ENCODE measurements at places on chromosomes 12 and 14.

DNA sequence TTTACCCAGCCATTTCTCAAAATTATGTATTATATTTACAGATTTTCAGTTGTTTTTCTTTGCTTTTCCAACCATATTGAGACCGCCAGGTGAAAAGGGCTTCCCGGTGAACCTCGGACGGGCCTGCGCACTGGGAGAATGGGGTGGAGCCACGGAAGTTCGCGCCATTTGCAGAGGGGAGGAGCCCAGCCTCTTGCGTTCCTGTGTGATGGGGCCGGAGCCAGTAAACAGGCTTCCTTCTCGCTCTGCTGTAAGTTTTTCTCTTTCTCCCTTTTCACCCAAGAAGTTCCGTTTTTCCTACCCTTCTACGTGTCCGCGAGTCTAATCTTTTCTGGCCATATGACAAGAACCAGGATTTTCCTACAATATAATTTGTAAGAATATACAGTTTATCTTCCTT, 1108.8 kb upstream of the SEL1L start:
- peak; percentile 67 for DNase-seq

DNA sequence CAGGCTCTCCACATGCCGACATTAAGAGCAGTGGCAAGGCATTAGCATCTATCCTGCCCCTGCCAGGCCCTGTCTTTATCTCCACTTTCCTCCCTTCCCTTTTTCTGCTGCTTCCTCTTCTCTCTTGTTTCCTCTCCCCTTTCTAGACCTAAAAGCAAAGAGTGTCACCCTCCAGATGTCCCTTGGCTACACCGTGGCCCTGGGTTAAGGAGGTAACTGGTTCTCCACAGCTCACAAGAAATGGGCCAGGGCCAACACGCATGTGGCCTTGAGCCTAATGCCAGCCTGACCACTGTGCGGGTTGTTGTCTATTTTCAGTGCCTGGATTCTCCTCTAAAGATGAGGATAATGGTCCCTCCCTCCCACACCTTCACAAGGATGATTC, 41.7 kb upstream of the DDX11 start:
- DNase-seq: no peak

- no peak for DNase-seq
These were observed 130.2 kb downstream of the GCH1 start for GRCh38 chr14:54772451-54772881.

DNA sequence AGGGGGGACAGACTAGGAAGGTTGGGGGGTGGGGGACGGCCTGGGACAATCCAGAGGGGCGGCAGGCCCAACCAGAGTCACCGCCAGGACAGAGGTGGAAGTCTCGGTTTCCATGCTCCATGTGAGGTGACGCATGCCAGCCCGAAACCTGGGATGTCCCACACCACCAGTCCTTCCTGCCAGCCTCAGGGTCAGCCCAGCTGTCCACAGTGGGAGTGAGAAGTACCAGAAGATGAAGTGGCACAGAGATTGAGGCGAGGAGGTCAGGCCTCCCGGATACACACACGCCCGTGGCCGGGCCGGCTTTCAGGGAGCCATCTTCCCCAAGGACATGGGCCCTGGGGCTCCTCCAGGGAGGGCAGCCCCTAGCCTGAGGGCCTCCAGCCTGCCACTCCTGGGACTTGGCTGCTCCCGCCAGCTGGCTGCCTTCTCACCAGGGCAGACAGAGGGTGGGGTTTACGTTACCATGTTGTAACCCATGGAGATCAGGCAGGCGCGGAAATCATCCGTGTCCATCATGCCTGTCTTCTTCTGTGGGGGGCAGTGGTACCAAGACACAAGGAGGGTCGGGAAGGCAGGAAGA, 85.2 kb upstream of the ZFP36L1 start:
- DNase-seq: no peak

DNA sequence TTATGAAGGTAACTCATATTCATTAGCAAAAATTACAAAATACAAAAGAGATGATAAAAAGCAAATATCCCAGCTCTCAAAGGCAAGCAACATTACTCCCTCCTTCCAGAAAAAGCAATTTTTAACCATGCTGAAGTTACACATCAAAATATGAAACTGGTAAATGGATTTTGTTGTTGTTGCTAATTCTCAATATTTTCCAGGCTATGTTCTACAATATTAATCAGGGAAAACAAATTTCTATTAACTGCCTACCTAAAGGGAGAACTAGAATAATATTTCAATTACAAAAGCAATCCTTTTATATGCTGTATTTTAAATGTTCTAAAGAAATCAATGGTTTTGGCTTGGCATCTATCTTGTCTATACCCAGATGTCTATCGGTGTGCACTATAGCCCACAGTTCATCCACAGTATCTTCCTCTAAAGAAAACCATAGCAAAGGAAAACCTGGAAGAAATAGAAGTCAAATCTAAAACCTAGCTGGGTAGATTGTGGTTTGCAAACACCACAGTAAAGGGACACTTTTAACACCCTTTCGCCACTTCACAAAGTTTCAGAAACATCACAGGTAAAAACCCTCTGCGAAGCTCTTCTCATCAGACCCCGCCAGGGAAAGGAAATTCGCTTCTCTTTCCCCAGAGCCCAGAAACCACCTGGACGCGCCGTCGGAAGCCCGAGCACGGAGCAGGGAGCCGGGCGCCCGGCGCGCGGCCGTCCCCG, 32.0 kb downstream of the TC2N start:
- peak; percentile 27 for DNase-seq
